ENCODE measurements at places on chromosomes 12 and 14.

DNA sequence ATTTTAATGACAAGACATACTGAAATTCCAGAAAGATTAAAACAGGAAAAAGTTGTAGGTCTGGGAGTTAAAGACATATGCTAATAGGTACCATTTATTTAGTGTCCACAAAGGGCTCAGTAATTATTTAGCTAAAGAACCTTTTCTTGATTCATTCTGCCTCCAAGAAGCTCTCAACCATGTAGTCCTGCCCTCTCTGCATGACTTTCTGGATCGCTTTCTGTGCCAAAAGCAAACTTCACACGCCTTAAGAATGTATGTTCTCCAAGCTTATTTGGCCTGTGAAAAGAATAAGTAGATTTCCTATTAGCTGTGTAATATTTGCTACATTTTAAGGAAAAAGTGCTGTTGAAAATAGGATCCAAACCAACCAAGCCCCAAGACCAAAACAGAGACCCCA lies 291.7 kb downstream of the C12orf75 start:
- no peak for DNase-seq

DNA sequence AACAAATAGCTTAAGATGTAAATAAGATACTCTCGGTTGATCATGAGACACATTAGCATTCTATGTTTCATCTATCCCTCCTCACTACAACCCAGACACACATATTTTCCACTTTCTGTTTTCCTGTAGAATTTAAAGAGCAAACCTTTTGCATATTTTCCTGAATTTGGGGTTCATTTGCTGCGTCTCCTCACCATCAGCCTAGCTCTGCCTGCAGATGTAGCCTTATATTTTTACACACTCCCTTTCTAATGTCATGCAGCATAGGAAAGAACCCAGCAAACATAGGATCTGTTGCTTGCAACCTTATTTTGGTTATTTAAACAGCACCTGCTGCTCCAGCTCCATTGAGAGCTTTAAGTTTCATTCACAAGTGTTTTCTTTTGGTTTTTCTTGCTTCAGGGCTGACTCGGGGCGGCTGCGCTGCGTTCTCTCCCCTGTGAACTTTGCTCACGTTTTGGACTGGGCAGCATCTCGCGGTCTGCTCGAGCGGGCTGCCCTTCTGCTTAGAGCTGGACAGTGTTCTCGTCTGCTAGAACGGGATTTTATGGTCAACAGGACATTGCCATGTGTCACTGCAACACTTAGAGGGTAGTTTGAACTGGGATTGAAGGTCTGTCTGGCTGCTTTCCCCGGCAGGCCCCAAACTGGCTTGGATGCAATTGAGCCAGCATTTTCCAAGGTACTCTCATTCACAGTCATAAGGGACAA lies 57.8 kb upstream of the VRK1 start:
- no peak for DNase-seq

GRCh38 chr12:63990828-63991547 lies 146.5 kb downstream of the SRGAP1 start:
- DNase-seq = no peak

- no peak for DNase-seq
Measured at GRCh38 chr14:81829447-81829846, 295.8 kb upstream of the SEL1L start.

GRCh38 chr14:105568859-105569766 lies 42.7 kb downstream of the TMEM121 start:
- DNase-seq = no peak

DNA sequence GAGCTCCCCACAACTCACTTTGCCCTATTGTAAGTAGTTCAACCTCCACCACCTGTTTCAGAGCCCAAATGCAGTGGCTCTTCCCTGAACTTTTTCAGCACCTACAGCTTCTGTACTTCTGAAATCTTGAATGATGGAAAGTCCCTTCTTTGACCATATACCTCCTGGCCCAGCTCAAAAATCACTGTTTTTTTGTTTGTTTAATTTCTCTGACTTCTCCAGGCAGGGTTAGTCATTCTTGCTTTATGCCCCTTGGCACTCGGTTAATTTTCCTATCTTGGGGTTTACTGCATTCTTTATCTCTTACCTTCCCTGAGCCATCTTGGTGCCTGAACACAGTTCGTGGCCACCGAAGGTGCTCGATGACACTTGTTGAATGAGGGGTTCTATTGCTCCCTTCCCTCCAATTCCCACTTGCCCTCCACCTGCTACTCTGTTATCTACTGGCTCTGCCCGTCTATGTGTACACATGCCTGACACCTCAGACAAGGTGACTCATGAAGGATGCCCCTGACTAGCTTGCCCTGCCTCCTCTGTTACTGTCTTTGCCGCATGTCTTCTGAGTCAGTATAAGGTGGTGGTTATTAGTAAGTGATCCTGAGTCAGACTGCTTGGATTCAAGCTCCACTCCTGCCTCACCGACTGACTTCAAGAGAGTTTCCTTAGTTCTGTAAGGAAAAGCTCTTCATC lies 4.4 kb downstream of the AMHR2 start:
- DNase-seq = peak; percentile 22

DNA sequence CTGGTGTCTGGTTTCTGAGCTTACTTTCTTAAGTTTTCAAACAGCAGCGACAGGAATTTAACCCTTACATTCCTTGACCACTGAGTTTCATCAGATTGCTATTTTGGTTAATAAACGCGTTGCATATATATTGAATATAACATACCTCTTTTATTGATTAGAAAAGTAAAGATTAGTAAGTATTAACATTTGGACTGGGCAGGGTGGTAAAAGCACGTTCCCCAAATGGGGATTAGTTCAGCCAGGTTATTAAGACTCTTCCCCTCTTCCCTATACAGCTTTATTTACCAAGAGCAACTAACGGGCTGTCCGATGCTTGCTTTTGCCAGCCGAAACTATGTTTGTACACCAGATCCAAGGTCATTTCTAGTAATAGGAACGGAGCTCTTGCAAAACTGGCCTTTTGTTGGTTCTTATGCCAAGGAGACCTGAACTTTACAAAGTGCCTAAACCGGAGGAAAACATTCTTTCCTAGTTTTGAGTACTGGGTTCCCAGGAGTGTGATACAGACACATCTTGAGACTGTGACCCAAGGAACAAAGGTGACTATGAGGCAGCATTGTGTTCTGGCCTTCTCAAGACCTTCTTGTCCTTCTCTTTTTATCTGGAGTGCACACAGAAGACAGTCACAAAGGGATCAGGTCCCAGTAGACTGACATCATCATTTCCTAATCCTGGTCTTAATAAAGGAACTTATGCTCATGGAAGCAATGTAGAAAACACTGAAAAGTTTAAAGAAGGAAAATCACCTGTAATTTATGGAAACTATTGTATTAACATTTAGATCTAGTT lies 2.6 kb downstream of the GLRX5 start:
- DNase-seq = no peak

GRCh38 chr12:113935459-113935858 lies 30.7 kb downstream of the RBM19 start:
- no peak for DNase-seq

DNA sequence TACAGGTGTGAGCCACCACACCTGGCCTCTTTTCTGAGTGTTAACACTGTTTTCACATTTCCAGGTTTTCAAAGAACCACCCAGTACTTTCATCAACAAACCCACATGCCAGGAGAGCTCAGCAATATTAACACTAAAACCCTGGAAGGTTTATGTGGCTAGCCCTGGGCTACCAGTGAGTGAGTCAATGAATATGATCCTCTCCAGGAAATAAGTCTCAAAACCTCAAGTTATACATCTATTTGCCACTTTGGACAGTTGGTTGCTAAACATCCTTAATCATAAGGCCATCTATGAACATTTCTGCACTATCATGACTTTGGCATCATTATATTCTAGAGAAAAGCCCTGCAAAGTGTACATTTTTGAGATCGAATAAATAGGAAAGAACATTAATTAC lies 6.3 kb upstream of the CDKL1 start:
- no peak for DNase-seq

DNA sequence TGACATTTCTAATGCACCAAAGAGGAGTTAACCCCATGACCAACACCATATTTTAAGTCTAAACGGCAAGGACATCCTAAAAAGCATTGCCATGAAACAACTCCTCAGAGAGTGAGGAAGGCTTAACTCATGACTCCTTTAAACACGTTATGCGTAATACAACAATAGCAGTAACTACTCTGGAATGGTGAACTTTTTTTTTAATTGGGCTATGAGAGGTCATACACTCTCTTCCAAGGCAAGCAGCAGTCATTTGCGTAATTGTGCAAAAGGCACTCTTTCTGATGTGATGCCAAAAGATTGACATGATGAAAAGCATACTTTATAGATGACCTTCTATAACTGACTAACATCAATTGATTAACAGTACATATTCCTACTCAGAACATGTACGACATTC lies 39.4 kb downstream of the RHOJ start:
- no peak for DNase-seq

DNA sequence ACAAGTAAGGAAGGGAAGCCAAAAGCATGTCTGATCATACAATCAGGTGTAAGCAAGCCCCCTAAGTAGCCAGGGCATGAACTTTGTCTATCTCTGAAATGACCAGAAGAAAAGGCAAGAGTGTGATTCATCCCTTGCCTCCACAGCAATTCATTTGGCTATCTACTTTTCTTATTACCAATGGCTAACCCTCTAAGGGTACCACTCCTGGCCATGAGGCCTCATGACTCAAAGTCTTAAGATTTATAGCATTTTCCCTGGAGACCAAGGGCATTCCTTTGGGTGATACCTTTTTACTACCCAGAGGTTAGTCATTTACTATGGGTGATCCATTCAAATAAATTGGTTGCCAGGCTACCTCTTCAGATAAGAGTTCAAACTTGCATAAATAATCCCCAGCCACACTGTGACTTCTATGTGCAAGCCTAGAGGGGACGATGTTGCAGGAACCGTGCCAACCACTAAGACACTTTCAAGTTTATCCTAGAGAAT lies 1.5 kb upstream of the LGALS3 start:
- DNase-seq = no peak

- DNase-seq = no peak
Measured at GRCh38 chr12:104064842-104065427, 604 bp downstream of the HCFC2 start.

DNA sequence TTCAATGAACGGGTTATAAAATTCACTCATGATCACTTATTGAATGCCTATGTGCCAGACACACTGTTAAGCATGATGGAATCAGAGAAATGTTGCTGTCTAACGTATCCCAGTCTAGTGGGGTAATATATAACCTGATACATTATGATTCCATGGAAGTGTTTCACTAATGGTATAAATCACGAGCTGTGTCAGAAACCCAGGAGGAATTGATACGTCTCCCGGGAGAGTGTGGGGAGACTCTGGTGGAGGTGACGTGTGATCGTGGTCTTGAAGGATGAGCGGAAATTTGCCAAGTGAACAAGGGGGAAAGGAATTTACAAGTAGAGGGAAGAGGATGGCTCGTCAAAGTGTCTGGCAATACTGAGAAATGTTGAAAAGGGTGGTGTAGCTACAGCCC lies 26.5 kb downstream of the MANSC1 start:
- DNase-seq = no peak

GRCh38 chr12:54131641-54132280 lies 57.0 kb downstream of the SMUG1 start:
- no peak for DNase-seq

DNA sequence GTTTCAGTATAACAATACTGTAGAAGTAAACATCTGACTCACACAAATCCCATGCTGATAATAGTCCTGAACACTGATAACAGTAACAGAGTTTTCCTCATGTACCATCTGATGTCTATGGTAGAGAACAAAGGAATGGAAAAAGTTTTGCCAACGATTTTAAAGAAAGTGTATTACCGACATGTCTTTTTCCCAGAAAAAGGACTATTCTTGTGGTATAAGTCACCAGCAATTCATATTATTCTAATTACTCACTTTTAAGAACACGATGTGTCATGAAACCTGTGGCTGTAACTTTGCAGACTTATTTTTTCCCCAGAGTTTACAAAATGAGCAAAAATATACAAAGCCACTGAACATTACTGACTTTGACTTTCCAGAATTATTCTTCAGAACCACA lies 40.1 kb upstream of the DCN start:
- DNase-seq = no peak

GRCh38 chr14:60509438-60510253 lies 700 bp downstream of the SIX6 start:
- no peak for DNase-seq

- no peak for DNase-seq
Measured at GRCh38 chr12:9096563-9097176, 19.0 kb downstream of the A2M start.

DNA sequence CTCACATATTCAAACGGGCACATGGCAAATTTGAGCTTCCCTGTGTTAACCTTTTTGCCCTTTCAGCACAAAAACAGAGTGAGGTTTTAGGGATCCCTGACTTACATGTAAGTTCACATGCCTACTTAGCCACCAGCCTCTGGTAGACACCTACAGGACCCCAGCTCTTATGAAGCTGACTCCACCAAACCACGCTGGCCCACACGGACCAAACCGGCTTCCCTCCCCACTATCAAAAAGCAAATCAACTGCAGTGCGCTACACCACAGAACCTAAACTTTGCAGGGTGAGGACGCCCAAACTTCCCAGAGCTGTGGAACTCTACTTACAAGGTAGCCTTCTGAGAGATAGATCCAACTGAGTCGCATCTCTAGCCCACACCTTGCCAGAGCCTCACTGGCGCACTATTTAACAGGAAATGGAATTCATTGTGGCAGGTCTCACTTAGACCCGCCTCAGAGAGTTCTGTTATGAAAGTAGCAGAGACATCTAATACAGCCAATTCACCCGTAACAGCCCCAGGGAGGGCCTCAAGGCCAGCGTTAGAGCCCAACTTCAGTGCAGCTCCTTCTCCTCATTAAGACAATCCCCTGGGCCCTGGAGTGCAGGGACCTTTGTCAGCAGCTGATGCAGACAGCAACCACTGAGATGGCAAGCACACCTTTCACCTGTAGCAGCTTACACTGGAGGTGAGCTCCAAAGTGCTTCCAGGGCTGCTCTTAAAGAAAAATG lies 49.2 kb downstream of the SH2B3 start:
- no peak for DNase-seq

DNA sequence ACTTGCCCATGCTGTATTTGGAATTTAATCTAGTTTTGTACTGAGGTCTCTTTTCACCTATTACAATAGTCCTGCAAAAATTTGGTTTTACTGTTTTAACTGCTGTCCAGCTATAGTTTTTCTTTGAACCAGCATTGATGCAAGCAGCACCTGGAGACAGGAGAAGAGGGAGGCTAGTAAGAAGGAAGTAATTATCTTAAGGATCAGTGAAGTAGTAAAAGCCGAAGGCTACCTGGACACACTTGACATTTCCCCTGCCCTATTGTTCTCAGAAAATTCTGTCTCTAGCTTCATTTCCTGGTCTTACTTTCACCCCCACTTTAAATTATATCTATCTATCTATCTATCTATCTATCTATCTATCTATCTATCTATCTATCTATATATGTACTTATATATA lies 43.5 kb upstream of the LRIG3 start:
- no peak for DNase-seq

- DNase-seq = no peak
Measured at GRCh38 chr12:89573051-89573810, 47.4 kb upstream of the POC1B start.
